ENCODE measurements at places on chromosomes 2 and 18.

DNA sequence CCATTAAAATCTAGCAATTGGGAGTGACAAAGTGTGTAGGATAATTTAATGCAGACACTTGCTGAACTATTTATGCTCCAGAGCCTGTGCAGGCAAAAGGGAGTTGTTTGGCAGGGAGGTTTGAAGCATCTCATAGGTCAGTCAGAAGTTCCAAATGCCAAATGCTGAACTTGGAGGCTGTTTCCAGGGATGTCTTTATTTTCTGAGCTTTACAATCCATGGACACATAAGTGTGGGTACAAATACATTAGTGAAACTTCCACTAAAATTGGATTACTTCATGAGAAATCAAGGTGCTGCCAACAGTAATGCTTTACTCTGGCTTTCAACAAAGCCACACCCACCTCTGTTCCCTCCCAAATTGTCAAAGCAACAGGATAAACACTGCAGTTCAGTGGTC is 422.1 kb upstream of the SETBP1 start:
- DNase-seq: no peak

DNA sequence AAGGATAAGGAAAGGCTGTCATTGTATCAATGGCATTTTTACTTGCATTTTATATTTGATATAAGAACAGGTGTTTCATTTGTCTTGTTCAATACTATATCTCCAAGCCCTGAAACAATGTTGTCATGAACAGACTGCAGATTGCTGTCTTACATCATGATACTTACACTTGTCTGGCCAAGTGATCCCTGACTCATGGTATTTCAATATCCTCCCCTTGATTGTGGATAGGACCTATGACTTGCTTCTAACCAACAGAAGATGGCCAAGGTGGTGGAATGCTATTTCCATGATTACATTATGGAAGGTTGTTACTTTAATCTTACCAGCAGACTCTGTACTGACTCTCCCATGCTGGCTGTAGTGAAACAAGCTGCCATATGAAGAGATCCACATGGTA is 471.1 kb downstream of the CCDC85A start:
- DNase-seq: no peak

DNA sequence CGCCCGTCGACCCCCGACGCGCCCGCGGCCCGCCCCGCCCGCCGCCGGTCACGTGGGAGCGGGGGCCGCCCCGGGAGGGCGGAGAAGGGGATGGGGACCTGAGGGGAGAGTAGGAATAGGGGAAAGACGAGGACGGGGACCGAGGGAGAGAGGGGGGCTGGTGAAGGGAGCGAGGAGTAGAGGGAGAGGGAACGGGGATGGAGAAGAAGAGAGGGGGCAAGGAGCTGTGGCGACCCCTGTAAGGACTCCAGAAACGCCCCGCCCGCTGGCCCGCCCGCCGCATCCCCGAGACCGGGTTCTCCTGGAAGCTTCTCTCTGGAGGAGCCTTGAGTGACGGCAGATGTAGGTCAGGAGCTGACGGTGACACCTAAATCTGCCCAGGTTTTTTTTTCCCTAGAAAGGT is 615 bp downstream of the ADNP2 start:
- no peak for DNase-seq

DNA sequence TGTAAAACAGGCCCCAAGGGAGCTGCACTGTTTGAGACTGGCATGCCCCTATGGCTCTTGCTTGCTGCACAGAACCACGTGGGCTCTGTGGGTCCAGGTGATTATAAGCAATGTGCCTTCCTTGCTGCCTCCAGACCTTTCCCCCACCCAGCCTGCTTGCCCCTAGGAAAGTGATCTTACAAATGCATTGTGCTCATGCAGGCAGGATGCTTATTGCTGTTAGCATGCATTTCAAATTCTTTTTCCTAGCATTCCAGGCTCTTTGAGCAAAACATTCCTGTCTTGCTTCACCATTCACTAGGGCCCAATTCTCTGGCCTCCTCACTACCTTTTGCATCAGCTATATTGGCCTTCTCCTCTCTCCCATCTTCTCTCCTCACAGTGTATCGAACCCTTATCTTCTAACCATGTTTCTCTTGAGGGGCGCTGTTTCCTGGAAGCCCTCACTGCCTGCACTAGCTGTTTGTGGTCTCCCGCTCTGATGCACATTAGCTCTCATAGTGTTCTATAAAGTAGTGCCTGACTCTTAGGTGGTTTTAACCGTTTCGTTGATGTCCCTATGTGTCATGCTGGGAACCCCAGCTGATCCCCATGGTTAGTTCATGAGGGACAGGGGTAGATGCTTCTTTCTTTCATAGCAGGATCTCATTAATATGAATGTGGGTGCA is 152.9 kb upstream of the EPAS1 start:
- no peak for DNase-seq

- peak; percentile 5 for DNase-seq
Measured at GRCh38 chr2:214960677-214961076, 151.2 kb upstream of the BARD1 start.

DNA sequence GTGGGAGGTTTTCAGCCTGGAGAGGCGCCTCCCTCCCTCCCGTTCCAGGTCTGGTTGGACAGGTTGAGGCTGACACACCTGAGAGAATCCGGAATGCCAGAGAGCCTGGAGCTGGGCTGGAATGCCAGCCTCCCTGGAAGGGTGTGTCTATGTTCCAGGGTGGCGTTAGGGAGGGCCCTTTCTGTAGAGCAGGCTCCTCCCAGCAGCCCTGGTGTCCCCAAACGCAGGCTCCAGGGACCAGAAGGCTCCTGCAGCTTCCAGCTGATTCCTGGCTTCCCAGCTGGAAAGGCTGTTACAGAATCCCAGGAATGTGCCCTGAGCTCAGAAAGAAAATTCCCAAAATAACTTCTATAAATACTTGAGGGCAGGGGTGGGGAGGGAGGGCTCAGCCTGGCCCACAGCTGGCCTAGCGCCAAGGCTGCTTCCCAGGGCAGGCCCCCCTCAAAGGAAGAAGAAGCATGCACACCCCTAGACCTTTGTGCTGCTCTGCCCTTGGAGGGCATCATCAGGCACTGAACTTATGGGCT is 85.4 kb downstream of the STPG4 start:
- no peak for DNase-seq

DNA sequence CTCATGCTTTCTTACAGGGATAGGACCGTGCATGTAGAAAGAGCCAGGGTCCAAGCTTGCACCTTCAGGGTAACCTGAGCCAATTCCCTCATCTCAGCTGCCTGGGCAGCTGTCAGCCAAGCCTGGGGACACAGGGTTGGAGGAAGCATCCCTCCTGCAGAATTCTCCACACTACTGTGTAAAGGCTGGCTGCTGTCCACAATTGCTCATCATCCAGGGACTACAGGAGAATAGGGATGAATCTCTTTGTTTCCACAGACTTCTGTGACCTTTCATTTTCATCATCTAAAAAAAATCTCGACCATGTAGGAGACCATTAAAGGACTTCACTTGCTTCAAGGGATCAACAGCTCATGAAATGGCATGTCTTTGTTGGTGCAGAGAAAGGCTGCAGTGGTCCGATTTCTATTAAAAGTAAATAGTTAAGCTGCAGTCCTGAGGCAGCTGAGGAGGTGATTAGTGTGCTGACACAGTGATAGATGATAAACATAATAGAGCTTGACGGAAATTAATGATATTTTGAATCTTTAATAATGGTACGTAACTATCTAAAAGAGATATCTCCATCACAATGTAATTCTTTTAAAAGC is 74.4 kb upstream of the COPS8 start:
- DNase-seq: no peak

DNA sequence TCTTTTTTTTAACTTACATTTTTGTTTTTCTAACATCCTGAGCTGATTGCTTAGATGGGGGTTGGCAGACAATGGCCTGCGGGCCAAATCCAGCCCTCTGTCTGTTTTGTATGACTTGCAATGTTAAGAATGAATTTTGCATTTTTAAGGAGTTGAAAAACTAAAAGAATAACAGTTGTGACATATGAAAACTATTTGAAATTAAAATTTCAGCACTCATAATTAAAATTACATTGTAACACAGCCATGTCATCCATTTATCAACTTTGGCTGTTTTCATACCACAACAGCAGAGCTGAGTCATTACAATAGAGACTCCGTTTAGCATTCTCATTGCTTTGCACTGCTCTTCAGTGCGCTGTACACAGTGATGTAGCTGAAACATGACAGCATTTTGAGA is 94.1 kb upstream of the MC4R start:
- no peak for DNase-seq
